ENCODE measurements at places on chromosomes 4 and X. TPM values are rescaled to one million over a fixed set of nuclear protein-coding genes. Genes with fewer than 3 reads are reported as not detected.

The MSANTD1 gene
- 10.6 TPM for total RNA-seq

DNA sequence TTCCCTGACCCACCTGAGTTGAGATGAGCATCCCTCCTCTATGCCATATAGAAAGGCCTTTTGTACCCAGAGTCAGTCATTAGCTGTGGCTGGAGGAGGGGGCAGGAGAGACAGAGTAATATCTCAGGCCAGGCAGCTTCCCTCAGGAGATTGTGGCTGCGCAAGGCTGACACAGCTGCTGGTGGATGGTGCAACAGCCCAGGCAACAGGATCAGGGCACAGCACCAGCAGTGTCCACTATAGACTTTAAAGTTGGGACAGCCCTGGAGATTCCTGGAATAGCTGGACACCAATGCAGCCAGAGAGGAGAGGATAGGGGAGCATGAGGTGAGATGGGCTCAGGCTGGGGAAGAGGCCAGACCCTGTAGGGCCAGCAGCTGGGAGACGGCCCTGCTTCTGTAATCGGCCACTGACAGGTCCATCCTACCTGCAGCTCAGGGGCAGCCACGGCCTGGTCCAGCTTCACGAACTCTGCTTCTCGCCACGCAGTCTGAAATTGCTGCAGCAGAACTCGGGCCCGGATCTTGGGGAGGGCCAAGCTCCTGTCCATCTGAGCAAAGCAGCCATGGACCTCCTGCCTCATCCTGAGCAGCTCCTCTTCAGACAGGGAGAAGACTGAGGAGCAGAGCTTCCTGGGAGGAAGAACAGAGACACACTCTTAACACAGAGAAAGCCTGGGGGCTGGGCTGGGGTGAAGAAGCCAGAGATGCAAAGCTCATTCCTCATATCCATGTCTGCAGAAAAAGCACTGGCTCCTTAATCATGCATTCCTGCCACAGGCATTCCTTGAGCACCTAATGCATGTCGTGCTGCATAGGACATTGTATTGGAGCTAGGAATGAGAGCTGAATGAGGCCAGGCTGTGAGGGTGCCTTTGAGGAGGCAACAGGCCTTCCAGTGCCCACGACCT lies 90.1 kb downstream of the EVC2 start:
- no peak for DNase-seq

The ETDA gene
- not detected for total RNA-seq

- no peak for DNase-seq
Observed at GRCh38 chr4:149306537-149306936, 509.1 kb downstream of the IQCM start.

The SLC25A31 gene
- 5.8 TPM for total RNA-seq

GRCh38 chr4:42750856-42751255 lies 94.0 kb upstream of the ATP8A1 start:
- DNase-seq: no peak

The SLC6A8 gene
- total RNA-seq: 27.0 TPM

The TRIM61 gene
- total RNA-seq: 12.3 TPM

DNA sequence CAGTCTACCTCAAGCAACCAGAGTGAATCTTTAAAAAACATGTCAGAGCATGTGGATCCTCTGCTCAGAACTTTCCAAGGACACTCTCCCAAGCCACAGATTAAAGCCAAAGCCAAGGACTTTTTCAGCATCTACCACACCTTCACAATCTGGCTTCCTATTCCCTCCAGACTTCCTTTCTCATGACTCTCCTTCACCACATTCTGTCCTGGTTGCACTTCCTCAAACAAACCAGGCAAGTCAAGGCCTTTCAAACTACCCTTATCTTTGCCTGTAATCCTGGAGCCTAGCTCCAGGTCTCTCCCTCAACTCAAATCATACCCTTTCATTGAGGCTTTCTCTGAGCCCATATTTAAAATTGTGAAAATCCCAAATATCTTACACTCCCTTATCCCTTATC lies 191.6 kb upstream of the GALNTL6 start:
- no peak for DNase-seq

The CT45A3 gene
- 0.72 TPM for total RNA-seq

DNA sequence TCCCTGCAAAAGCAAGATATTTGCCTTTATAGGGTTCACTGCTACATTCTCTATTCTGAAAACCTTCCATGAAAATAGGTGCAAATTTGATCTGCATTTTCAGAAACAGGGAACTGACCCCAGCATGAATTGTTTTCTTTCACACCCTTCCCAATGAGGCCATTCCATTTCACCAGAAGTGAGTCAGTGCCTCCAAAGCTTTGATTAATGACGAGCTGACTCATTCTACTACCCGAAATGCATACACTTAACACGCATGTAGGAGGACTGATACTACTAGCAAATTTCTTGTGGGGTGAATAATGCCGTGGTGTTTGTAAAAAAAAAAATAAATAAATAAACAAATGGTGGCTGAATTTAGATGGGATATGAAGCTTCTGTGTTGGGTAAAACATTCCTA lies 146.9 kb upstream of the FGF13 start:
- DNase-seq: no peak

GRCh38 chr4:144820728-144821085 lies 174.8 kb downstream of the HHIP start:
- DNase-seq: no peak

- DNase-seq: no peak
Observed at GRCh38 chrX:7235071-7235470, 87.1 kb upstream of the PUDP start.

The ZFP92 gene
- 5.1 TPM for total RNA-seq

GRCh38 chrX:37896511-37896890 lies 49.1 kb upstream of the DYNLT3 start:
- DNase-seq: peak; percentile 61

DNA sequence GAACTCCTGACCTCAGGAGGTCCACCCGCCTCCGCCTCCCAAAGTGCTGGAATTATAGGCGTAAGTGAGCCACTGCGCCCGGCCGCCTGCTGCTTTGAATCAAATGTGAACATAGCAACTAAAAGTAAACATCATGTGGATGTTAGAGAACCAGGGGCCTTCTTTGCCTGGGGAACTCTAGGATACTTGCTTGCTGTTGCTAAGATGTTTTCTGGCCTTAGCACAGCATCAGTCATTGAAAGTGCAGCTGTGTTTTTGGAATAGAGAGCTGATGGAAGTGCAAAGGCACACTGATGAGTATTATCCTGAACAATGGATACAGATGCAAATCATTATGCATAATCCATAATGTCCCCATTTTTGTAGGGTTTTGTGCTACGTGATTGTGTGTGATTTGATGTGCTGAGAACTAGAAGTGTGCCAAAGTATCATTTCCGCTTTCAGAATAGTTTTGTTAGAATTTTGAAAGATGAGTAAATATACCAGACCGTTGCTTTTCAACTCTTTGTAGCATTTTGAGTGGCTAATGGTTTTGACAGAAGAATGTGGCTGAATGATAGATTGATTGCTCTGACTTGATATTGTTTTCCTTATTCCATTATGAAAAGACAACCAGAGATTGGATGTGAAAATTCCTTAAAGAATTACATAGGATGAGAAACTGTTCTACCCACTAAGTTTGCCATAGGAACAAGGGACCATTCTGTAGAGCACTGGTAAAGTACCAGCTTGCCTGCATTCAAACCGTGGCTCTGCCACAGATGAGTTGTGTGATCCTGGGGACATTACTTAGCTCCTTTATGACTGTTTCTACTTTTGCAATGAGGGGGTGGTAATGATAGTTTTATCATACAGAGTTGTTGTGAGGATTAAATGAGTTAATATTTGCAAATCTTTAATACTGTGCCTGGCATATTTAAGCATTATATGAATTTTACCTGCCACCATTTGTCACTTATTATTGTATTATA lies 74.7 kb downstream of the REPS2 start:
- DNase-seq: no peak

GRCh38 chr4:1091561-1091995 lies 21.8 kb downstream of the RNF212 start:
- no peak for DNase-seq

- no peak for DNase-seq
Observed at GRCh38 chr4:67393007-67393406, 152.3 kb downstream of the CENPC start.

The MAGEC1 gene
- total RNA-seq: 0.48 TPM

The BMP15 gene
- total RNA-seq: not detected

DNA sequence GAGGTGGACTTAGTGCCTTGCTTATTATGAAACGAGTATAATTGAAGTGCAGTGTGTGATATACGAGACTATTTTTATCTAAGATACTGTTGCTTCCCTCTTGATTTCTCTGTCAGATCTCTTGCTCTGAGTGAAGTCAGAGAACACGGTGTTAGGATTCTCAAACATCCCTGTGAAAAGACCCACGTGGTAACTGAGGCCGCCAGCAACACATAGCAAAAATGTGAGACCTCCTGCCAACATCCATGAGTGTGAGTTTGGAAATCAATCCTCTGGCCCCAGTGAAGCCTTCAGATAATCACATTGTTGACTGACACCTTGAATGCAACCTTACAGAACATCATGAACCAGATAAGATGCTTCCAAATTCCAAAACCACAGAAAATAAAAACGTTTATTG lies 954.4 kb downstream of the FAT4 start:
- no peak for DNase-seq

GRCh38 chr4:52106191-52106590 lies 55.1 kb downstream of the SPATA18 start:
- DNase-seq: peak; percentile 34

- DNase-seq: no peak
Observed at GRCh38 chrX:137567682-137568232, 1.8 kb downstream of the ZIC3 start.

- no peak for DNase-seq
Observed at GRCh38 chr4:185283723-185284122, 74.3 kb downstream of the SNX25 start.

- peak; percentile 94 for DNase-seq
Observed at GRCh38 chr4:173014113-173014558, 154.5 kb upstream of the GALNT7 start.

GRCh38 chrX:44474410-44474809 lies 68.2 kb downstream of the FUNDC1 start:
- no peak for DNase-seq

GRCh38 chr4:169133932-169134331 lies 123.9 kb upstream of the CBR4 start:
- no peak for DNase-seq

DNA sequence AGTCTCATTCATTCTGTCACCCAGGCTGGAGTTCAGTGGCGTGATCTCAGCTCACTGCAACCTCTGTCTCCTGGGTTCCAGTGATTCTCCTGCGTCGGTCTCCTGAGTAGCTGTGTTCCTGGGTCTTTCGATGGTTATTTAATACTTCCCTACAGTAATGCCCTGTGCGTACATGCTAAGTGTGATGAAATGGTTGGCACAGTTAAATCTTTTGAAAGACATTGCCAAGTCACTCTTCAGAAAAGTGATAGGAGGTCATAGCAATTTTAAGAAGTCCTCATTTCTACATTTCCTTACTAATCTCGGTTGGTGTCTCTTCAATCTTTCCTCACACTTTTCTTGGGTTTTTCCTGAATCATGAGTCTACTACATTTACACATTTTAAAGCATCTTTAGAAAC lies 14.4 kb downstream of the HTT-AS start:
- no peak for DNase-seq
